NCI-H524 (cell line): ENCODE measurements at places on chromosomes 1 and 21.

DNA sequence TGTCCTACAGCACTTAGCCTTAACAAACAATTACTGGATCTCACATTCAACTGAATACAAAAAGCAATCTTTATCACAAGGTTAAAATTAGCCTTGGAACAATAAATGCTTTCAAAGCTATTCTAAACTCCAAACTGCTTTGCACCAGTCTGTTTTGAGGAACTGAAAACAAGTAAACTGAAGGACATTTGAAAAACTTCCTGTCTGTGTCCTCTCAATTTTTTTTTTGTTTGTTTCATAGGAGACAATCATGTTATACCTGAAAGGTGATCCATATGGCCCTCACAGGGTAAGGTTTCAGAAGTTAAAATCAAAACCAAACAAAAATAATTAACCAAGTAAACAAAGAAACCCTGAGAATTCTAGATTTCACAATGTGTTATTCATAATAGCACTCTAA, 459.1 kb downstream of the DPYD start:
- DNase-seq = no peak

- no peak for DNase-seq
Measured at GRCh38 chr1:200373811-200374231, 36.0 kb downstream of the ZNF281 start.

DNA sequence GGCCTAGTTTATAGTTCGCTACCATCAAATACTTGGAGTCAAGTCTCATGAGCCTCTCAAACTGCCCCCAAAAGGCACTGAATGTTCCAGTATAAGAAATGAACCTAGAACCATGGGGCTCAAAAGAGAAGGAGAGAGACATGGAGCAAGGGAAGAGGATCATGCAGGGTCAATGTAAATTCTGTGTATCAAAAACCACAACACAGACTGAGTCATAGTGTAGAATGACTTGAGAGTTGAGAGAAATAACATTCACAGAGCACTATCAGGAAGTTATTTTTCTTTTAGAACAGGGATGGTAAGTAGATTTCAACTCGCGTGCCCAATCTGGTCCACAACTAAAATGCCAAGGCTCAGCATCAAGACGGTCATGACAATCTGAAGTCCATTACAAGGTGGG, 59.8 kb downstream of the GNG12 start:
- no peak for DNase-seq

DNA sequence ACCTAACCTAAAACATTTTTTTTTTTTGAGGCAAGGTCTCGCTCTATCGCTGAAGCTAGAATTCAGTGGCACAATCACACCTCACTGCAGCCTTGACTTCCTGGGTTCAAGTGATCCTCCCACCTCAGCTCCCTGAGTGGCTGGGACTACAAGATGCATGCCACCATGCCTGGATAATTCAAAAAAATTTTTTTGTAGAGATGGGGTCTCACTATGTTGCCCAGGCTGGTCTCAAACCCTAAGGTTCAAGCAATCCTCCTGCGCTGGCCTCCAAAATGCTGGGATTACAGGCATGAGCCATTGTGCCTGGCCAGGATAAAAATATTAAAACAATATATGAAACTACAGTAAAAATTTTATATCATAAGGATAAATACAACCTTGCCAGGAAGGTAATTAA, 4.9 kb downstream of the LIX1L start:
- DNase-seq = no peak

- DNase-seq = no peak
Measured at GRCh38 chr1:2358651-2359640, 32.4 kb downstream of the MORN1 start.

DNA sequence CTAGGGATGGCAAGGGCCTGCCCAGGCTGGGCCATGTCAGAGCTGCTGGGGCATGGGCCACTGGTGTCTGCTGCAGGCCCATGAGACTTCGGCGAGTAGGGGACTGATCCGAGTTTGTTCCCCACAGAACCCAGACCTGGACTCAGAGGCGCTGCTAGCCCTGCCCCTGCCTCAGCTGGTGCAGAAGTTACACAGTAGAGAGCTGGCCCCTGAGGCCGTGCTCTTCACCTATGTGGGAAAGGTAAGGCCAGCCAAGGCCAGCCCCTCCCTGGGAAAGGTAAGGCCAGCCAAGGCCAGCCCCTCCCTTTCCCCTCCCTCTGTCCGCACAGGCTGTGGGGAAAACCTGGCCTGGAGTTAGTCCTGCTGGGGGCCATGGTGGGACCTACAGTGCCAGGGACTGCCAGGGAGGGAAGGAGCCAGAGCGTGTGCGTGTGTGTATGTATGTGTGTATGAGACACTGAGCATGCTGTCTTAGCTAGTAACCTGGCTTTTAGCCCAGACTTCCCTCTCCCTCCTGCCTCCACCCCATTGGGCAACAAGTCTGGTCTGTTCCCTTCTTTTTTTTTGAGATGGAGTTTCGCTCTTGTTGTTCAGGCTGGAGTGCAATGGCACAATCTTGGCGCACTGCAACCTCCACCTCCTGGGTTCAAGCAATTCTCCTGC, 8.0 kb downstream of the FAAH start:
- peak; percentile 13 for DNase-seq

- DNase-seq = no peak
Measured at GRCh38 chr1:203481196-203481595, 5.6 kb downstream of the PRELP start.

GRCh38 chr1:105632342-105633196, 1423.9 kb upstream of the PRMT6 start:
- DNase-seq = no peak

GRCh38 chr1:6367381-6368012, 26.1 kb downstream of the ACOT7 start:
- DNase-seq = no peak

GRCh38 chr1:116769104-116769452, 14.8 kb downstream of the CD2 start:
- DNase-seq = no peak

DNA sequence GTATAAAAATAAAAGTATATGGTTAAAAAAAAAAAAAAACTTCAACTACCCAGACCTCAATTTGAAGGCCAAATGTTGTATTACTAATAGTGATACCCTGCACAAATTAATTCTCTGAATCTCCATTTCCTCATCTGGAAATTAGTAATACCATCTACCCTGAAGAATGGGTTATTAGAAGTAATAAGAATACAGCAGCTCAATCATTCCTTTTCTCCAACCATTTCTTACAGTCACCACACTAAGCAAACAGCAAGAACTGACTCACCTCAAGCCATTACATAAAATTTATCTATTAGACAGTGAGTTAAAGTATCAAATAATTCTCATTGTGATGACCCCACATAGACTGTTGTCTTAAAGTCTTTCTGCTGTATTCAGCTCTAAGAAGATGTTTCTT, 39.6 kb downstream of the RERE start:
- DNase-seq = no peak

GRCh38 chr1:17244821-17245740, 3.8 kb upstream of the PADI3 start:
- peak; percentile 59 for DNase-seq

DNA sequence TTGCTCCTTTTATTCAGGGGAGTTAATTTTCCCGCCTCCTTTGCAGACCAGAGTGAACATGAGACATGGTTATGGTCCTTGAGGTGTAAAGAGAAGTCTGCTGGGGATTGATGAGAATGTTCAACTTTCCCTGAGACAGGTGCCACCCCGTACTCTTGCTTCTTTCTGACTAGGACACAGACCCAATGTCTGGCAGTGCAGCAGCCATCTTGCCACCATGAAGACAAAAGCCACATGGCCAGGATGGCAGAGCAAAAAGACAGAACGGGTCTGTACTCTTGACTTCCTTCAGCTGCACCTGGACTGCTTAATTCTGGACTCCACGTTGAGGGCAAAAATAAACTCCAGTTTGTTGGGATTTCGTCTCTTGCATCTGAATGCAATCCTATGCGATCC, 54.1 kb downstream of the KLHDC7A start:
- DNase-seq = no peak

DNA sequence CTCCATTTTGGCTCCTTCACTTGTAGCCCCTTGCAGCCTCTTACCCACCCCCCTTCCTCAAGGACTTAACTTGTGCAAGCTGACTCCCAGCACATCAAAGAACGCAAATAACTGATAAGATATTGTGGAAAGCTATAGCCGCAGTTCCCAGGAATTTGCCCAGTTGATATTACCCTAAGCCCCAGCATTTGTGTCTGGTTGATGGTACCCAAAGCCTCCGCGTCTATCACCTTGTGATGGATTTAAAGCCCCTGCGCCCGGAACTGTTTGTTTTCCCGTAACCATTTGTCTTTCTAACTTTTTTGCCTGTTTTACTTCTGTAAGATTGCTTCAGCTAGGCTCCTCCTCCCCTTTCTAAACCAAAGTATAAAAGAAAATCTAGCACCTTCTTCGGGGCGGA, 5.9 kb downstream of the YARS1 start:
- no peak for DNase-seq

- DNase-seq = peak; percentile 37
Measured at GRCh38 chr1:230142608-230143210, 75.7 kb downstream of the GALNT2 start.

DNA sequence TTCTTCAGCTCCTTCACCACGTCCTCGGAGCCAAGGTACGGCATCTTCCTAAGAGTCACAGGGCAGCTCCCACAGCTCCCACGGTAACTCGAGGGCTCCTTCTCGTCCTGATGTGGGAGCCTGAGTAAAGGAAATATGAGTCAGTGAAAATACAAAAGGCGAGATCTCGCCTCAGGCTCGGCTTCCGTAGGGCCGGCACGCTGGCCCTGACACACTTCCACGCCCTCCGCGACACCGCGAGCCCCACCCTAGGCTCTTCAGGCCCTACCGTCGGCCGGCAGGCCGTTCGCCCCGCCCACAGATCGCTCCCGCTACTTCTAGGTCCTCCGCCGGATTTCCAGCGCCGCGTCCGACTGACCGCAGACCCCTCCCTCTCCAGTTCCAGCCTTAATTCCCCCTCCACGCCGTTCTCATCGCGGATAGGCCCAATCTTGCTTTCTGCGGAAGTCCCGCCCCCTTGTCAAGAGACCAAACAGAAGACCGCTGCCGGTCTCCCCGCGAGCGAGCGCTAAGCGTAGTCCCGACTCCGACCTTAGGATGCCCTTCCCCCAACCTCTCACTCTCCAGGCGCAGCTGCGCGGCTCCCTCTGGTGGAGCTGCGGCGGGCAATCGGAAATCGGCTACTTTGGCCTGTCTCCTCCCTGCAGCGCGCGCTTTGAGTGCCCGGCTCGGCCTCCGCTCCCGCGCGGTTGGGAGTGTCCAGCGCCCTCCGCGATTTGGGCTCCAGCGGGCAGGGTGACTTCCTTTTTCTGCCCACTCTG, at the start of the genes AP4B1 and DCLRE1B:
Gene AP4B1, minus strand, starts transcription at position 126 of the 761 bp plus-strand sequence. Its CDS starts 82 bp downstream, at position 44.
Gene DCLRE1B, plus strand, starts transcription at position 653 of the 761 bp plus-strand sequence. CDS start 261 bp downstream, outside the sequence.
- peak; percentile 99 for DNase-seq

DNA sequence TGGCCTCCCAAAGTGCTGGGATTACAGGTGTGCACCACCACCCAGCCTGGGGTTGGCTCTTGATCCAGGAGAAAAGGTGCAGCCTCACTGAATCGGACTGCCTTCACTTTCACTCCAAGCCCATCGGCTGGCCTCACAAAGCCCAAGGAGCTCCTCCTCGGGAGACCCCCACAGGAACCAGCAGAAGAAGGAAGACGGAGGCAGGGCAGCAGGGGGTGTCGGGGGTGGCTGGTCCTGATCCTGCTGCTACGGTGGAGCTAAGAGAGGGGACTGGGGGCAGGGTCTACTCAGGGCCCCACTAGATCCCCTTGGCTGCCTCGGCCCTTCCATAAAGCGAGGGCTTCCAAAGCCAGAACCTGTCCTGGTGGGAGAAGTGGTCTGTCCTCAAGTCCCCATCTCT, 93.9 kb downstream of the STUM start:
- DNase-seq = no peak

DNA sequence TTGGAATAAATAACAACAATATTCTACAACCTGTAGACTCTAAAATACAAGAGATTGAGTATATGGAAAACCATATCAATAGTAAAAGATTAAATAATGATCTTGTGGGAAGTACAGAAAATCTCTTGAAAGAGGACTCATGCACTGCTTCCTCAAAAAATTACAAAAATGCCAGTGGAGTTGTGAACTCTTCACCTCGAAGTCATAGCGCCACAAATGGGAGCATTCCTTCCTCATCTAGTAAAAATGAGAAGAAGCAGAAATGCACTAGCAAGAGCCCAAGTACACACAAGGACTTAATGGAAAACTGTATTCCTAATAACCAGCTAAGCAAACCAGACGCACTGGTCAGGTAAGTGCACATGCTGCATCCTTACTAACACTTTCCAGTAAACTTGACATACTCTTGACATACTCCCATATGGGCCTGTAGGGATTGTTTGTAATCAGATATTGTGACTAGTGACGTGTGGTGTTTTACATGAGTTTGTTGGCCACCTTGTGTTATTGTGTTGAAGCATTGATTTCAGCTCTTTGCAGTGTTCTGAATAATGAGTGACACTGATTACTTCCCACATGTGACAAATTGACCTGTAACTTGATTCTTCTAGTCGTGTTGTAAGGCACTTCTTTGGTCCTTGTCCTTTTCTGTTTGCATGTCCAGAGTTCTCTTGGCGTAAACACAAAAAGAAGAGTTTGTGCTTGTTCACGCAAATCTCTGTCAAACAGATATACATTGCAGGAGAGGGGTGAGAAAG, 28.0 kb downstream of the MACO1 start:
- DNase-seq = no peak

GRCh38 chr1:222010306-222010705, 268.4 kb upstream of the DUSP10 start:
- no peak for DNase-seq

- no peak for DNase-seq
Measured at GRCh38 chr1:219090607-219091006, 83.1 kb upstream of the LYPLAL1 start.

GRCh38 chr1:27940297-27940696, 5.5 kb downstream of the SMPDL3B start:
- DNase-seq = no peak

- no peak for DNase-seq
Measured at GRCh38 chr1:41805771-41806471, 112.8 kb downstream of the HIVEP3 start.

- DNase-seq = peak; percentile 18
Measured at GRCh38 chr1:228393268-228393701, 13.3 kb downstream of the TRIM11 start.

GRCh38 chr1:200147742-200148141, 120.2 kb downstream of the NR5A2 start:
- no peak for DNase-seq

DNA sequence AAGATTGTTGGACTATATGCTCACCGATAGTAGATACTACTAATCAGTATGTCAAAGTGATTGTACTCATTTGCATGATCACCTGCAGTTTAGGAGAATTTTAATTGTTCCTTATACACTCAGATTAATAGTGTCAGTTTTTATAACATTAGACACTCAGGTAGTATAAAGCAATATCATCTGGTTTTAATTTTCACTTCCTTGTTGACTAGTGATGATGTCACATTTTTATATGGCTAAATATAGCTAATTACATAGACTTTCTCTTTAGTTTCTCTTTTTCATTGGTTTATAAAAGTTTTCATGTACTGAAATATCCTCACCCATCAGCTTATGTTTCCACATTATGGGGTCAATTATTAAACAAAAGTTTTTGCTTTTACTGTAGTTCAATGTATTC, 1332.4 kb upstream of the ADGRL2 start:
- no peak for DNase-seq

DNA sequence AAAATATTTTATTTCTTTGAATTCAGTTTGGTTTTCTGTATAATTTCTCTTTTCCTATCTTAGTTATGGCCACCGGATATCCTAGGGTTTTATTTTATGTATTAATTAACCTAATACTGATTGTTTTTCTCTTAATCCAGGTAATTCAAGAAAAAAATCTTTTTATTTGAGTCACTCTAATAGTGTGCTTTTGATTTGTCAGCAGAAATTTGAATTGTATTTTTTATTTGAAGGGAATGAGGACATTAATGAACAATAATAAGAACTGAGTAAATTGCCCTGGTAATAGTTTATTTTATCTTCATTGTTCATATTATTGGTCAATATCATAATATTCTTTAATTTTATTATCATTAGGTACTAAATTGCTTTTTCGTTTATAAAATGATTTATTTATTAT, 120.1 kb downstream of the USP25 start:
- no peak for DNase-seq
